ENCODE measurements at places on chromosomes 2 and 18. TPM values are rescaled to one million over a fixed set of nuclear protein-coding genes. Genes with fewer than 3 reads are reported as not detected.

DNA sequence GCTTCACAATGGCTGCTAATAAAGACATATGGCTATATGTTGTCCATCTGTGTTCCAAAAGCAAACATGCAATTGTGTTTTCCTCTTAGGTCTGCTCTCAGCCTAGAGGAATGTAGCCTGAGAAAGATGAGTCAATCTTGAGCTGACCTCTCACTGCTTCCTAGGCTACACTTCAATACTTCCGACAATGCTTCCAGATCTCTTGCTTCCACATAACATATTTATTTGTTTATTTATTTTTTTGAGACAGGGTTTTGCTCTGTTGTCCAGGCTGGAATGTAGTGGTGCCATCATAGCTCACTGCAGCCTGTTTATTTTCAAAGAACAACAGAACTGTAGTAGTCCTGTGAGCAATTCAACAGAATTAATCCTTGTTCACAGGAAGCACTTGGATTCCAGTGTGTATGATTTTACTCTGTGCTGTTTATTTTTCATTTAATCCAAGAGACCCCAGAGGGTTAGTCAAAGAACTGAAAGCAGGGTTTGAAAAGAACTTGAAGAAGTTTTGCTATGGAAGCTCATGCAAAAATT lies 437.9 kb downstream of the TXNL1 start:
- DNase-seq = no peak
- H3K4me3 ChIP-seq = no peak overlapping the region
- H3K36me3 ChIP-seq = no peaks in the 10 kb centered on the region
- H3K4me1 ChIP-seq = no peaks in the 10 kb centered on the region
- H3K27ac ChIP-seq = no peak overlapping the region

GRCh38 chr2:9668687-9669345 lies 38.0 kb upstream of the YWHAQ start:
- DNase-seq = no peak
- H3K36me3 ChIP-seq = no peaks in the 10 kb centered on the region
- peaks cover 3% of the 10 kb centered on the region for H3K4me1 ChIP-seq
- H3K27ac ChIP-seq = no peak overlapping the region

DNA sequence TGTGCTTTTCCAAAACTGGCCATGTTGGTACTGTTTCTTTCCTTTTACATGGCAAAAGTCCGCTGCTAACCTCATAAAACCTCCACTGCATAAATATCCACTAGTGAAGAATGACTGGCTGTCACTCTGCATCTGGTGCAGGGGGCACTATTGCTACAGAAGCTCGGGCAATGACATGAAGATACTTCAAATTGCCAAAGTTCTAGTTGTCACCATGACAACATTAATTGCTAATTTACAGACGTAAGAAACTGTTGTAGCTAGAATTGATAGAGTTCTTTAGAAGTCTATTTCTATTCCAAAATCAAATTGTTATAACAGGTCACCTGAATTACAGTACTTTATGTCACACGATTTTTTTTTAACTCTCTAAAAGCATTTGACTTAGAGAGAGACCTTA lies 845 bp downstream of the CFAP210 start:
- no peak for DNase-seq
- peaks cover 11% of the 10 kb centered on the region for H3K4me1 ChIP-seq
- peaks cover 3% of the 10 kb centered on the region for H3K27me3 ChIP-seq
- H3K36me3 ChIP-seq = peaks cover 13% of the 10 kb centered on the region
- H3K27ac ChIP-seq = peak overlapping the region; percentile 92

- DNase-seq = no peak
- H3K36me3 ChIP-seq = no peaks in the 10 kb centered on the region
- H3K4me3 ChIP-seq = no peak overlapping the region
- H3K27me3 ChIP-seq = no peaks in the 10 kb centered on the region
- H3K27ac ChIP-seq = no peak overlapping the region
- no peaks in the 10 kb centered on the region for H3K4me1 ChIP-seq
Observed at GRCh38 chr18:29969876-29970275, 1072.7 kb downstream of the DSC3 start.

DNA sequence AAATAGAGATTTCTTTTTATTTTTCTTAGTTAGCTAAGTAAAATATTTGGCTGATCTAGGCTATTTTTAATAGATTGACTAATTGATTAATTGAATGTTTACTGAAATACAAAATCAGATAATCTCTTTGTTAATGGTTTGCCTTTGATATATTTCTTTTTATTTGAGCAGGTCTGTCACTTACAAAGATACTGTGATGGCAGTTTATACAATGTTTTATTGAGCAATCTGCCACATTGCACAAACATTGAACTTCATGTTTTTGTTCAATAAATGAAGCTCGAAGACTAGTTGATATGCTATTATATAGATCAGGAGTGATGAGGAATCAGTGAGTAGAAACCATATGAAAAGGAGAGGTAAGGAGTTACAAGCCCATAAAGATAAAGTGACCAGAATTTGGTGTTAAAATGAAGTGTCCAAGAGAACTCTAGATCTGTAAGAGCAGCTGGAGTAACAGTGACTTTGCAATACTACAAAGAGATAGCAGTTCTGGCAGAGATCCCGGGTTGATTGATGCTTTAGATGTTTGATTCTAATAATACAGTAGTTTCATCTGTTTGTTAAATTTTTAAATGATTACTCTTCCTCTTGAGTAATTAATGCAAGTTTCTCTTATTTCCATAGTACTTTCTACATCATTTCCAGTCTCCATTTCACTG lies 574.2 kb downstream of the CCDC85A start:
- no peaks in the 10 kb centered on the region for H3K36me3 ChIP-seq
- H3K4me1 ChIP-seq = no peaks in the 10 kb centered on the region
- H3K27me3 ChIP-seq = no peaks in the 10 kb centered on the region

MDH1B gene
- 0.90 TPM for total RNA-seq

NEURL3 gene
- not detected for total RNA-seq

DNA sequence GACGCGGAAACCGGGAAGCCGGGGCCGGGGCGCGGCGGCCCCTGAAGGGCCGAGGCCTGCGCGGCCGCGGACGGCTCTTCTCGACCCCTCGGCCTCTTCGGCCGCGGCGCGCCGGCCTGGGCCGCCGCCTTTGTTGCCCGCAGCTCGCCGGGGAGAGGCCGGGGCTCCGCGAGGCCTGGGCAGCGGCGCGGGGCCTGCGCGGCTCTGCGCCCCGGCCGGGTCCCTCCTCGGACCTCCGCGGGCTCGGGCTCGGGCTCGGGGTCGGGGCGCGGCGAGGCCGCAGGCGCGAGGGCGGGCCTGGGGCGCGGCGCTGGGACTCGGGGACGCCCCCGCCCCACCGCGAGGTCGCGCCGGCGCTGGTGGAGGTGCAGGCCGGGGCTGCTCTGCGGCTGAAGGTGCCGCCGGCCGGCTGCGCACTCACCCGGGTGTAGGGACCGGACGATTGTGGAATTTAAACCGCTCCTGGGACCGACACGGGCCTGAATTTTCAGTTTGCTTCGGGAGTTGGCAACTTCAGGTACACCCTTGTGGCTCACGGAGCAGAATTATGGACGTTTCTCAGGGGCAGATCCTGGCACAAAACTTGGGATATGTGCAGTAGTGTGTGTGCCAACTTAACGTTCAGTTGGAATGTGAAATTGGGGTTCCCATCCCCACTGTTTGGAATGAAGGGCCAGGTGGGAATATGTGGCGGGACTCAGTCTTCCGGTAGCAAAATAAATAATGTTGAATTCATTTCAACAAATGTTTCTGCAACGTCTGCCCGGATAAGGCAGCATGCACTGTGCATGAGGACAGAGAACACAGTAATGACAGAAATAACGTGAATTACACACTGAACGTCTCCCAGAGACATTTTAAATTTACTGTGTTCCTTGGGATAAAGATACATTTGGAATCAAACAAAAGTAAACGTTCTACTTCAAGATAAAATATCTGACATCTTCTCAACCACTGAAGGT lies 787 bp downstream of the SOCS6 start:
- no peaks in the 10 kb centered on the region for H3K36me3 ChIP-seq
- peaks cover 7% of the 10 kb centered on the region for H3K4me1 ChIP-seq
- H3K27me3 ChIP-seq = peaks cover 45% of the 10 kb centered on the region
- H3K4me3 ChIP-seq = peak overlapping the region; percentile 78
